ENCODE measurements at places on chromosomes 3 and 15.

DNA sequence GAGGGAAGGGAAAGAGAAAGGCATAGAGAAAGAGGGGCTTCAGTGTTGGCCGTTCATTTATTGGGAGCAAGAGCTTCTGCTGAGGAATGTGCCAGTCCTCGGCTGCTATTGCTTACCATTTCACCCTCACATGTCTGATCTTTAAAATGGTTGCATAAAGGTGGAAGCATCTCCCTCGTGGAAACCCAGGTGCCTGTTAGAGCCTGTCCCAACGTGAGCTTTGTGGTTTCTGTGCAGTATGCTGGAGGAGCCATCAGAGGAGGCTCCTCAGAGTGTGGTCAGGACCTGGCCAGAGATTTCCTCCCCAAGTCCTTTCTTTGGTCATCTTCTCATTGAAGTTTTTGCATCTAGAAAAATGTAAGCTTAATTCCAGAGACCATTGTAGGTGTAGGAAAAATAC, 34.4 kb downstream of the PSMD6 start:
- DNase-seq: no peak

DNA sequence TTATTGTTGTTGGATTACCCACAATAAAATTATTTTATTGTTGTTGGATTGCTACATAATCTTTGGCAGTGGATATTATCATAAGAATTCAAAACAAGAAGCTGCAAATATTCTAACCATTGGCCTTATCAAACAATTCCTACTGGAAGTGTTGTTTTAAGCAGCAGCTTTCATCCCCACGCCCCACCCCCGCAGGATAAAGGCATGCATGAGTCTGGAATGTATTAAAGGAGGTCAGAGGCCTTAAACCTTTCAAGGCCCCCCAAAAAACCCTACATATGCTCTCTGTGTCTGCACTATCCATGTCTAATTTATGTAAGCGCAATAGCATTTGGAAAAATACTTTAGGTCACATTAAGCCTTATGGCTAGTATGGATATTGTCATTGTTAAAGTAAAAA, 23.1 kb downstream of the P3H2 start:
- DNase-seq: peak; percentile 36

- no peak for DNase-seq
These were observed 541.0 kb upstream of the LMCD1 start for GRCh38 chr3:7960601-7961000.

DNA sequence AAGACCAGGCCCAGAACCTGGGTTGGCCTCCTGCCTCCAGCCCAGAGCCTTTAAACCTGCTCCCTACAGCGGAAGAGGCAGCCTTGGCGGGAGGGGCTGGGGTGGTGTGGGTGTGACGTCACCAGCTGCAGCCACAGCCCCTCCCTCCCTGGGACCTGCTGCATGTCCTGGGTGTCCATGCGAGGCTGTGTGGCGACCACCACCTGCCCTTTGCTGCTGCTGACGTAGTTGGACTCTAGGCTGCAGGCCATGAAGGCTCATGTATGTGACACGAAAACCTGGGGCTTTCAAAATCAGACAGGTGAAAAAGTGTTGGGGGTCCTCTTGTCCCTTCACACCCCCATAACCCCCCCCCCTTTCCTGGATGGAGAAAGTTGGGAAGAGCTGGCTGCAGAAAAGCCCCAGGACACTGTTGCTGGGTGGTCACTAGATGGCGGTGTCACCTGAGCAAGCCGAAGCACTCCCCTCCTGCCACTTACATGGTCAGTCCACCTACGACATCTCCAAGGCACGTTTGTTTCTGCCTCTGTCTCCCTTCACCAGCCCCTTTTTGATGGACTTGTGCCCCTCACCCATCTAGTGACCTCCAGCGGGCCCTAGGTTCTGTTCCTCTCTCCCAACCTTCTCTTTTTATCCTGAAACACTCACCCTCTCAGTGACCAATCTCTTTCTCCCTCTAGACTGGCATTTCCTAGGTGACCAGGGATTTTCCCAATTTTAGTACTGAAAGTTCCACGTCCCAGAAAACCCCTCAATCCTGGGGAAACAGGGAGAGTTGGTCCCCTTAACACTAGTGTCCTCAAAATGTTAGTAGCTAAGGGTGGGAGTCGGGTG, 35.2 kb downstream of the SLC6A20 start:
- DNase-seq: peak; percentile 63

DNA sequence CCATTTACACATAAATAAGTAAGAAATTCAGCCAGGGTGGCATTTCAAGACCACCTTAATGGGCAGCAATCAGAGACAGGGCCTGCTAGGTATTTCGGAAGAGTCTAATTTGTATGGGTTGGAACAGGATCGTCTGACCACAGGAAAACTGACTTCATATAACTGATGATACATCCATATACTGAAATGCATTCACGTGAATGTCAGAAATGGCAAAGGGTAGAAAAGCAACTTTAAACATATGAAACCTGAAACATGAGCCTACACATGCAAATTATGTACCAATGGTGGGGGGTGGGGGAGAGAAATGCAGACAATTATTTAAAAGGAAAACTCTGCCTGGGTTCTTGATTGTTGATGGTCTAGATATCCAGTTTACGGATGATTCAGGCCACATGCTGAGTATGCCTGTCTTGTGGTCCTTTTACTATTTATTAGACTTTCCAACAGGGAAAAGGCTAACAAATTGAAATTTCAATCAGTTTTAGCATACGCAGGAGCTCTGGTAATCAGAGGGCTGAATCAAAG, 582.2 kb downstream of the FOXP1 start:
- no peak for DNase-seq

DNA sequence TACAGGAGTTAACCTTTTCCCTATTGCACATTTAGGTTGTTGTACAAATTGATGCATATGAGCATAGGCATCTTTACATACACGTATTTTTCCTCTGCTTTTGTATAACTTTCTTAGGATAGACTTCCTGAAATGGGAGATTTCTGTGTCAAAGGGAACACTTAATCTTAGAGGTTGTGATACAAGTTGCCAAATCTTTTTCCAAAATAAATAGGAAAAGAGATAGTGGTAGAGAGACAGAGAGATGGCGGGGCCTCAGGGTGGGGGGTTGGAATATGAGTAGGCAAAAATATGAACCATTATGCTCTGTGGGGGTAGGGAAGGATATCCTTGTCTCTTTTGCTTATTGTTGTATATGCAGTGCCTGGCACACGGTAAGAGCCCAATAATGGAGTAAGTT, 70.7 kb upstream of the UBE2E1 start:
- no peak for DNase-seq

DNA sequence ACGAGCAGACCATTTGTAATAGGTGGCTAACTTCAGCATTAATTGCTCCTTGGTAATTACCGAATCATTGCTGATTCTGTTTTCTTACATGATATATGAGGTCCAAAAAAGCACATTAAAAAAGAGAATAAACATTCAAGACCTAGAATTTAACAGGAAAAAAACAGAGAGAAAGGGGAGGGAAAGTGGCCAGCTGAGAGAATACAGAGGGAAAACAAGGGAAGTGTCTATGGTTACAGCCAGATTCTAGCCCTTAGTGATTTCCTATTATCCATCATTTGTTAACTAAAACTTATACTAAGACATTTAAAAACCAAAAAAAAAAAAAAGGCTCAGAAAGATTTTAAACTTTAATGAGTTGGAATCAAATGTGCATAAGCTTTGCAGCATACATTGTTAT, 168.7 kb downstream of the LRTM1 start:
- no peak for DNase-seq

- DNase-seq: peak; percentile 53
These were observed 461.5 kb upstream of the PPP2R3A start for GRCh38 chr3:135503760-135504686.

- DNase-seq: no peak
These were observed 74.1 kb downstream of the SLCO3A1 start for GRCh38 chr15:91927585-91927984.

- DNase-seq: no peak
These were observed 266.2 kb upstream of the IGF1R start for GRCh38 chr15:98382139-98382538.

DNA sequence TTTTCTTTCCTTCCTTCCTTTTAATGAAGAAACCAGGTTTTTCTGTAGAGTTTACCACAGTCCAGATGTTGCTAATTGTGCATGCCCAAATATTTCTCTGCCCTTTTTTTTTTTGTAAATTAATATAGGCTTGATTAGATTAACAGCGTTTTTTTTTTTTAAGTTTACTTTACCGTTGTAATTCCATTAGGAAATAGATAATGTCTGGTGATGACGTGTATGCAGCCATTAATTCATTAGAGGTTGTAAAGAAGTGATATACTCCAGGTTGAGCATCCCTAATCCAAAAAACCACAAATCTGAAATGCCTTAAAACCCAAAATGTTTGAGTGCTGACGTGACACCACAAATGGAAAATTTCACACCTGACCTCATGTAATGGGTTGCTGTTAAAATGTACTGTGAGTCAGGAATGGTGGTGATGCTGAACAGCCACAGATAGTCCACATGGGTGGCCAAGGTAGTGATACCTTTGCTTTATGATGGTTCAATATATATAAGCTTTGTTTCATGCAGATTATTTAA, 43.2 kb downstream of the KNL1 start:
- DNase-seq: peak; percentile 63

DNA sequence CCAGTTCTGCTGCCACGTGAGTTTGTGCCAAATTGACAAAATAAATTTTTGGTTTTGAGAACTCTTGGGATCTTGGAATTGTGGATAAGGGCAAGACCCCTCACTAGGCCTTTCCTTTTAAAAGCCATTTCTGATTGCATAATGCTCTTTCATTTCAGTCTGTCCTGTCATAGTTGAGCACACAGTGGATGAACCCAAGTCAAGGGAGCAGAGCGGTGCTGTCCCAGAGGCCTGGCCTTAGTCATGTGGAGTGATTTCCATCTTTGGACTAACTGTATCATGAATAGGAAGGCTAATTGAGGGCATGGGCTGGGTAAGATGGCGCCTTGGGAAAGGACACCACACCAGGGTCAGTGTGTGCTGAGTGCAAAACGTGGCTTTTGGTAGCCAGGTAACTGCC, 304.0 kb downstream of the UACA start:
- DNase-seq: no peak

GRCh38 chr3:157520485-157521150, 17.4 kb upstream of the VEPH1 start:
- no peak for DNase-seq

- DNase-seq: no peak
These were observed 73.9 kb downstream of the SUCLG2 start for GRCh38 chr3:67580430-67581000.

GRCh38 chr3:105829871-105830622, 38.8 kb downstream of the CBLB start:
- no peak for DNase-seq

GRCh38 chr3:155370764-155371503, 77.5 kb upstream of the STRIT1 start:
- DNase-seq: no peak

DNA sequence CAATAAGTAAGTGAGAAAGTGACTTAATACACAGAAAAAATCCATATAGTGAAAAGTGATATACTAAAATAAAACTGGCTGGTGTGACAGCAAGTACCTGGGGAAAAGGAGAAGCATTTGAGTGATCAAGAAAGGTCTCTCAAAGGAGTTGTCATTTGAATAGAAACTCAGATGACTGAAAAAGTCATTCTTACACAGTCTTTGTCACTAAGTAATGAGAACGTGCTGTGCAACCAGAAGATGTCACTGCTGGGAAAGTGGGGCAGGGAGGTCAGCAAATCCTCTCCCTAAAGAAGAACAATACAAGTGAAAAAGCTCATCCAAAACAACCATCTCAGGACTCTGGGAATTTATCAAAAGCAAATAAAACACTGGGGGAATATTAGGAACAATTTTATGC, 317.5 kb upstream of the TRIM42 start:
- DNase-seq: no peak

DNA sequence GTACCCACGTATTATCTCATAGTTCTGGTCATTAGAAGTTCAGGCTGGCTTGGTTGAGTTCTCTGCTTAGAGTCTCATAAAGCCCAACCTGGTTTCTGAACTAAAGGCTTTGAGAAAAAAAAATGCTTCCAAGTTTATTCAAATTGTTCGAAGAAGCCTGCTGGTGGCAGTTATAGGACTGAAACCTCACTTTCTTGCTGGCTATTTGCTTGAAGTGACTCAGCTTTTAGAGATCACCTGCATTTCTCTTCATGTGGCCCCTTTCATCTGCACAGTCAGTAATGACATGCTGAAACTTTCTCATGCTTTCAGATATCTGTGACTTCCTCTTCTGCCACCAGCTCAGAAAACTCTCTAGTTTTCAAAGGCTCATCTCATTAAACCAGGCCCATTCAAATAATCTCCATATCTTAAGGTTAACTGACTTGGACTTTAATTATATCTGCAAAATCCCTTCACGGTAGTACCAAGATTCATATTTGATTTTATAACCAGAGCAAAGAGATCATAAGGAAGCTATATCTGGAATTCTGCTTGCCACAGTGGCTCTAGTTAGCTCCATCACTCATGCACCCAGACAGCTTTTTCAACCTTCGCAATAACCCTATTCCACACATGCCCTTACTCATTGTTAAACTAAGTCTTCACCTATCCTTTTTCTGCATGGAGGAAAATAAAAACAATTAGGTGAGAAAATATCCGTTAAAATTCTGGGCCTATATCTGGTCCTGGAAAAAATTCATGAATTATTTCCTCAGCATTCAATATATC, 433.8 kb upstream of the CBLB start:
- no peak for DNase-seq

GRCh38 chr15:29668120-29668602, 154.1 kb downstream of the TJP1 start:
- DNase-seq: peak; percentile 92

DNA sequence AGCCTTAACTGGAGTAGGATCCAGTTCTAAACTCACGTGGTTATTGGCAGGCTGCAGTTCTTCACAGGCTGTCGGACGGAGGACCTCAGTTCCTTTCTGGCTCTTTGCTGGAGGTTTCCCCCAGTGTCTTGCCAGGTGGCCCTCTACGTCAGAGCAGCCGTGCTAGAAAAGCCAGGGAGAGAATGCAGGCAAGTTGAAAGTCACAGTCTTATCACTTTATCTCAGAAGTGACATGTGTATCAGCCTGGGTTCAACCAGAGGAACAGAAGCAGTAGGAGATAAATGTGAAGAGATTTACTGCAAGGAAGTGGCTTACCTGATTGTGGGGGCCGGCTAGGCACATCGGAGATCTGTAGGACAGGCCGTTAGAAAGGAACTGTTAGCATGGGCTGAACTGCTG, 125.3 kb upstream of the BNIP2 start:
- DNase-seq: no peak

GRCh38 chr3:106485802-106486201, 617.0 kb upstream of the CBLB start:
- DNase-seq: no peak

- peak; percentile 38 for DNase-seq
These were observed 120.7 kb upstream of the WNT5A start for GRCh38 chr3:55607844-55608243.
